T-helper 17 cell (primary cell): ENCODE measurements at places on chromosomes 7 and 10.

GRCh38 chr7:23333671-23334246, 34.6 kb downstream of the MALSU1 start:
- DNase-seq = no peak

DNA sequence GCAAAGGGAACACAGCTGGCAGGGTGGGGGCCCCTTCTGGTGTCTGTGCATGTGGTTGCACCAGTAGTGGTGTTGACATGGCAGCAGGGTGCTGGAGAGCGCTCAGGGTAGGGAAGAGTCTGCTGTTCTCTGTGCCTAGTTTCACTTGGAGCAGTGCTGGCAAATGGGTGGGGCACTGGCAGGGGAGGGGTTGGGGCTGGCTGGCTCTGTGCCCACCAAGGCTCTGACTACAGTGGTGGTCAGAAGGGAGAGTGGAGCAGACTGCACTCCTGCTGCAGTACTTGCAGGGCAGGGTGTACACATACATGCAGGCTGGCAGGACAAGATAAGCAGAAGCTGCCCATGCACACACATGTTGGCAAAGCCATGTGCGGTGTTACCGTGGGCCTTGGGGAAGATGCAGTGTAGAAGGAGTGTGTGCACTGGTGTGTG, 18.2 kb downstream of the FAM25A start:
- no peak for DNase-seq

- no peak for DNase-seq
Measured at GRCh38 chr10:124971276-124971675, 29.4 kb downstream of the ZRANB1 start.

- DNase-seq = no peak
Measured at GRCh38 chr7:54877683-54878082, 118.7 kb upstream of the SEC61G start.

GRCh38 chr7:36010656-36011587, 142.1 kb upstream of the EEPD1 start:
- no peak for DNase-seq

- DNase-seq = no peak
Measured at GRCh38 chr7:151316896-151317295, 24.7 kb upstream of the NUB1 start.

DNA sequence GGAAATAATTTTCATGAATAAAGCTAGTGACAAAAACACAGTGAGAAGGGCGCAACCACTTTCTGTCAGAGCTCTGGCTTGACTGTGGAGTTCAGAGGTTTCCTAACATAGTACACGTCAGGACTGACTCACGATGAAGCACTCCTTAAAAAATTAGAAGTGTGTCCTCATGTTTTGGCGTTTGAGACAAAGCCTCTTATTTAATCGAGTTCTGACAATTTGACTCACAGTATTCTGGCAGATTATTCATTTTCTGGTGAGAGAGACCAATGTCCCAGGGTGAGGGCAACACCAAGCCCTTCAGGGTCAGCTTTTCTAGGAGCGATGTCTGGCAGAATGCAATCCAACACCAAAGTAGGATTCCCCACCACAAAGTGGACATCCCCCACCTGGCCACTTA, 108.7 kb downstream of the DIP2C start:
- no peak for DNase-seq

DNA sequence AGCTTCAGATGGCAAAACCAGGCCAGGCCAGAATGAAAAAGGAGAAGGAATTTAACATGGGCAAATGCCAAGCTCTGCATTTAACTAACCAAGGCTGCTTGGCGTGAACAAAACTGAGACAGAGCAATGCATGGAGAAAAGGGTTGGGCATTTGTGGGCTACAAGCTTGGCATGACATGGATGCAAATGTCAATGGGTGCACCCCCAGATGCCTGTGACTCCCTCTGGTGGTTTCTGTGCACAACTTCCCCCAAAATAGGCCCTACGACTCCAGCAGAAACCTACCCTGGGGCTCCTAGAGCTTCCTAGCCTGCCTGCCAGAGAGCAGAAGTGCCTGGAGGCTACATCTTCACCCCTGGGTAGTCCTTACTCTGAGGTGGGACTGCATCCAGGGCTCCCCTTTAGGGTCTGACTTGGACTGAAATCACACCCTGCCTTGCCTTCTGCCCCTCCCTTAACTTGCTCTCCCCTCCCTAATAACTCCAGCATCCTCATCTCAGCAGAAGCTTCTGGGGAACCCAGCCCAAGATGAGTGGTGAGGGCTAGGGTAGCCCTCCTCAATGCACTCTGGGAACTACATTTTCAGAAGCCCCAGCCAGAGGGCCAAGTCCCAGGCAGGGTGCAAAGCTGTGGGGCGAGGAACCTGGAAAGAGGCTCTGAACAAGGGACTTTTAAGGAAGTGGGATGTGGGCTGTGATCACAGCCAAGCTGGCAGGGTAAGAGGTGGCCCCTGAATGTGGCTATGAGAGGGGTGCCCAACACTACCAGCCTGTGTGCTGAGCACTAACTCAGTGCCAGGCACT, 11.3 kb downstream of the GPRIN2 start:
- no peak for DNase-seq

DNA sequence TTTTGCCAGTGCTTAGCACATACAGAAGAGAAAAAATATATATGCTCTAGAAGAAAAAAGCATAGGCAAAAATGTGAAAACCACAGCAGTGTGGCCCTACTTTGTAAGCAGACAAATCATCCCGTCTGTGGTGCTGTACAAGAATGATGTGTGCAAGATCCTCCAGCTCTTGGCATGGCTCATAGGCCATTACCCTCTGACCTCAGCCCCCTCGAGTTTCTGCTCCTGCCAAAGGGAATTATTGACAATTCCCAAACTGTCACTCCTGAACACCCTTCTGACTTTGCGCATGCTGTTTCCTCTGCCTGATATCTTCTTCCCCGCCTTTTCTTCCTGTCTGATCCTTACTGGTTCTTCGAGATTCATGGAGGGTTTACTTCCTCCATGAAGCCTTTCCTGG, 27.1 kb downstream of the PLA2G12B start:
- no peak for DNase-seq

GRCh38 chr10:76329891-76330575, 898.6 kb downstream of the LRMDA start:
- DNase-seq = no peak

DNA sequence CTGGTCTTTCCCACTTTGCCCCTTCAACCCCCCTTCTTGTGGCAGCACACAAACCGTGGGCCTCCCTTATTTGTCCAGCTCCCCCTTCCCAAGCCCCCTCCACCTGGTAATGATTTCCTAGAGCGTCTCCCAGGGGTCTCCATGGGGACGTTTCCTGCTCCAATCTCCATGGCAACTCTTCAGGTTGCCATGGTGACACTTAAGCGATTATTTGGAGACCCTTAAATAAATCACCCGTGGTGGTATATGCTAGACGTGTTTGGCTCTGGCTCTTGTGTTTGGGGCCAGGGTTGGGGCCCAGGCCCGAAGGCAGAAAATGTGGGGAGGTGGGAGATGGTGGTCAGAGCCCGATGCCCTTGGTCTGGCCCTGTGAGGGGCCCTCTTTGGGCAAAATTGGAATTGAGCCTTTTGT, 41.1 kb upstream of the DLG5 start:
- no peak for DNase-seq
